ENCODE measurements at places on chromosomes 7 and 10.

DNA sequence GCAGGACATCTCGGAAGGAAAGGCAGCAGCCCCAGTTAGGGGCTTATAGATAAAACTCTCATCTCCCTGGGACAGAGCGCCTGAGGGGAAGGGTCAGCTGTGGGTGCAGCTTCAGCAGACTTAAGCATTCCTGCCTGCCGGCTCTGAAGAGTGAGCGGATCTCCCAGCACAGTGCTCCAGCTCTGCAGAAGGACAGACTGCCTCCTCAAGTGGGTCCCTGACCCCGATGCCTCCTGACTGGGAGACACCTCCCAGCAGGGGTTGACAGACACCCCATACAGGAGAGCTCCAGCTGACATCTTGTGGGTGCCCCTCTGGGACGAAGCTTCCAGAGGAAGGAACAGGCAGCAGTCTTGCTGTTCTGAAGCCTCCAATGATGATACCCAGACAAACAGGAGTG is 117.1 kb upstream of the POT1 start:
- no peak for DNase-seq

DNA sequence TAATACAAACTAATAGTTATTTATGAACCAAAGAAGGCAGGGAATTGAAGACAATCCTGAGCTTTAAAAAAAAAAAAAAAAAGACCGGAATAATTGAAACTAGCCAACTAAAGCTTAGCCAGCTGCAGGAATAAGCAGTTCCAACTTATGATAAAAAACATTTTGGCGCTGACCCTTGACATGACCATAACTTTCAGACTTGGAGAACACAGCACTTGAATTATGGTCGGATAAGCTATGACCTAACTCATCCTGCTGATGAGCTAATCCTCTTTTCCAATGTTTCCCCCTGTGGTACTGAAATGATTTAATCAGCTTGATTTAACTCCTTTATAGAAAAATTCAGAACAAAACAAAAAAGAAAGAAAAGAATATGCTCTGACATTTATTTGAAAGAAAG is 181.8 kb downstream of the DGKB start:
- DNase-seq, result no peak

DNA sequence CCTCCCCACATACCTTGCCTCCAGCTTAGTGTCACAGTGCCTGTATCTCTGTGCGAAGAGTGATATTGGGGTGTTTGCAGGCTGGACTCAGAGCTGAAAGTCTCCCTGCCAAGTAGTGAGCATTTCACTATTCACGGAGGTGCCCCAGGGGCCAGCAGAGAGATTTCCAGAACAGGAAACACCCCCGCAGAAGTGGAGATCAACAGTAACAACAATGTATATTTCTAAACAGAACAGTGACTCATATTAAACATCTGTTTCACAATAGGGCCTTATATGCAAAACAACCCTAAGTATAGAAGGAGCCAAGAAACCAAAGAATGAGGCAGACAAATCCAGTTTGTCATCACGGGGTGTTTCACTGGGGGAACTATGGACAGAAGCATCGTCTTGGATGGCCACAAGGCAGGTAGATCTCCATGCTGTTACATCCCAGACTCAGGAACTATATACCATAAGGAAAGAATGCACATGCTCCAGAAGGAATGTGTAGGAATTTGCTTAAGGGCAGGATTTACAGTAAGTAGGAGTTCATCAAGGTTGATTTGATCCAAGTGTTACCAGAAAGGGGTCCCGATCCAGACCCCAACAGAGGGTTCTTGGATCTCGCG is 29.3 kb upstream of the CCL24 start:
- peak; percentile 85 for DNase-seq

GRCh38 chr7:151144387-151144786 is 23.1 kb downstream of the GBX1 start:
- DNase-seq, result no peak

DNA sequence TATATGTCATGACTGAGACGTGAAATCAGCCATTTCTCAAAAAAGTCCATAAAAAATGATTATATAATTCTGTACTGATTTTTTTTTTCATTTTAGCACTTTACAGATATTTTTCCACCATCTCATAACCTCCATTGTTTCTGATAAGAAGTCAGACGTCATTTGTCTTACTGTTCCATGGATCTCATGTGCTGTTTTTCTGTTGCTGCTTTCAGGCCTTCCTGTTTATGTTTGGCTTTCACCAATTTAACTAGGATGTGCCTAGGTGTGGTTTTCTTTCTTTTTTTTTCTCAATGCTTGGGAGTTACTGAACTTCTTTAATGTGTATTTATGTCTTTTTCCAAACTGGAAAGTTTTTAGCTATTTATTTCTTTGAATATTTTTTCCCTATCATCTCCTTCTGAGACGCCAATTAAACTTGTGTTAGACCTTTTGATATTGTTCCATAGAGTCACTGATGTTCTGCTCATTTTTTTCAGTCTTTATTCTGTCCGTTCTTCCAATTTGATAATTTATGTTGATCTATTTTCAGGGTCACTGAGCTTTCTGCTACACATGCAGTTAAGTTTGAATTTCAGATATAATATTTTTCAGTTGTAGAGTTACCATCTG is 43.3 kb downstream of the TAF3 start:
- no peak for DNase-seq

GRCh38 chr7:125563964-125564529 is 634.4 kb upstream of the POT1 start:
- DNase-seq, result no peak

- no peak for DNase-seq
Observed at GRCh38 chr7:2826771-2827170, 17.3 kb downstream of the GNA12 start.

DNA sequence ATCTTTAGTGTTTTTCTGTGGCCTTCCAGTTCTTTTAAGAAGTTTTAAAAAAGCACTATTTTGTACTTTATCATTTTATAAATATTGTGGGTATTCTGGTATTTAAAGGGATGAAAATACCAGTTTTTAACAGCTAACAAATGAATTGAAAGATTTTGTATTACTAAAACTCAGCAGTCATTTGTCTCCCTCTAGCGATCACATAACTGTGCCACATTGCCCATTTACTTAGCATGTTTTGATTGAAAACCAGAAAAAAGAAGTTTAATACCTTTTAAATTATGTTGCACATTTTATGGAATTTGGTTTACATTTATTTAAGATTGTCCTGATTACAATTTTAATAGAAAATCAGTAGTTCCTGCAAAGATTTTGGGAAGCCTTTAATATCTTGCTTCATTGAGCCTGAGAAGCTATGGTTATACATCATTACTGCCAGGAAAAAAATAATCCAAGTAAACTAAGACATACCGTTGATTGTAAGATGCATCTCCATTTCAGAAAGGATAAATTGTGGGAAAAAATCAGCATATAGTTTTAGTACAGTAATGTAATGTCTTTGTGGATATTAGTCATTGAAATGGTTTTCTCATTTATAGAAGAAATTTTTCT is 34.9 kb downstream of the TAX1BP1 start:
- DNase-seq, result peak; percentile 36

DNA sequence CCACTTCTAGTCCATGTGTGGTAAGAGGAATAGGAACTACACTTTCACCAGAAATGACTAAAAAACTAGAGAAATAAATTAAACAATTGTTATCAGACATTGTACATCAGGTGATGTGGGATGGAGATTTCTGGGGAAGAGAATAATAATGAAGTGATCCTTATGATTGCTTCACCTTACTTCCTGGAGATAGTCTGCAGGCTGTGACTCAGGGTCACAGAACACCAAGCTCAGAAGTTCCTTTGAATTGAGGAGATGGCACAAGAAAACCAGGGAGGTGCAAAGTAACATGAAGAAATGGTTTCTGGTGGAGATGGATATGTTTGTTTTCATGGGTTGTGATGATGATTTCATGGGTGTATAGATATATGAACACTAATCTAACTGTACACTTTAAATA is 44.5 kb downstream of the ZWINT start:
- no peak for DNase-seq

DNA sequence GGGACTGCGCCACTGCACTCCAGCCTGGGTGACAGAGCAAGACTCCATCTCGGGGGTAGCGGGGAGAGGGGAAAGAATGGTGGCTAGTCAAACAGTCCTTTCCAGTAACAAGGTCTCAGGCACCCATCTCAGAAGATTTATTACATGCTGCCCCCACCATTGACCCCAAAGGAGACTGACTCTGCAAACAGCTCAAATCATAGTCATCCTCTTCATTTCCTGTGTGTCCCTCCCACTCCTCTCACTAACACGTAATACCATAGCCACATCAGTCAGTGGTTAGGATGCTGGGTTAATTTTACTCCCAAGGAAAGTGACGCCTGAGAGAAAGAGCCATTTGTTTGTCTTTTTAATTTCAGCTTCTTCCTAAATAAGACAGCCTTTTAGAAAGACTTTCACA is 56.6 kb upstream of the BET1 start:
- no peak for DNase-seq

DNA sequence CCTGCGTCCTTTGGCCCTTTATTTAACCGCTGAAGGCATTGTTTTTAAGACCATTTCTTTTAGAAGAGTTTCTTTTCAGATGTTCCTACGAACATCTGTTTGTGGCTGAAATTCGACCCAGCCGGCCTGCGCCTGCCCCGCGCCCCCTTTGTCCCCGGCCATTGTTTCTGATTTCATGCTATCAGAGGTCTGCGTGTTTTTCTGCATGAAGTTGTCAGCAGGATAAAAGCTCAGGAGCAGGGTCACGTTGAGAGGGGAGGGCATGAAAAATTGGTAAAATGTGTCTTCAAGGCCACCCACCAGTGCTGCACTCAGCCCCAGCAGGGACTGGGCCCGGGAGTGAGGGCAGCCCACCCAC is 43.1 kb downstream of the NKX6-2 start:
- no peak for DNase-seq

DNA sequence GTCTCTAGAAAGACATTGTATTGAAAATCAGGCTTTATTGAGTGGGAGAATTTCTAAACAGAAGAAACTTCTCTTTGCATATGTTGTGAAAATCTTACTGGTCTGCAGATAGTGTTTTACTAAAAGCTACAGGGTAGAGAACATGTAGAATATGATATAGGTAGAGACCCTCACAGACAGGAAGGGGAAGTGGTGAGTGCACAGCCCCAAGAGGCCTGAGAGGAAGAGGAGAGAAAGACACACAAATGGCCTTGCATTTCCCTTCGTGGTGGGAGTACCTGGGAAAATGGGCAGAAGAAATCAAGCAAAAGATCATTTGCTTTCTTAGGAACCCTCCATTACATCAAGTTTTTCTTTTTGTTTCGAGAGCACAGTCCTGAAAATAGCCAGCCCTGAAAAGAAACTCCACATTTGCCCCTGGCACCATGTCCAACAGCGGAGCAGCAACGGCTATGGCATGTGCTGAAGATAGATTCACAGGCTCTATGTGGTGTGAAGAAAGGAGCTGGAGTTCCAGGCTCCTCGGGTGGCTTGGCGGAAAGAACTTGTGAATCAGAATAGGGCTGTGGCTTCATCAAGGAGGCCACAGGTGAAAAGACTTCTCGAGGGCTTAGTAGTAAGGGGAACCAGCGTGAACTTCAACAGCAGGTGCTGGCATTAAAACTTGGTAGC is 143.5 kb downstream of the CALCR start:
- DNase-seq, result no peak

GRCh38 chr10:78203915-78204818 is 170.5 kb downstream of the RPS24 start:
- peak; percentile 32 for DNase-seq

GRCh38 chr7:140989068-140989467 is 25.7 kb downstream of the MRPS33 start:
- DNase-seq, result no peak

DNA sequence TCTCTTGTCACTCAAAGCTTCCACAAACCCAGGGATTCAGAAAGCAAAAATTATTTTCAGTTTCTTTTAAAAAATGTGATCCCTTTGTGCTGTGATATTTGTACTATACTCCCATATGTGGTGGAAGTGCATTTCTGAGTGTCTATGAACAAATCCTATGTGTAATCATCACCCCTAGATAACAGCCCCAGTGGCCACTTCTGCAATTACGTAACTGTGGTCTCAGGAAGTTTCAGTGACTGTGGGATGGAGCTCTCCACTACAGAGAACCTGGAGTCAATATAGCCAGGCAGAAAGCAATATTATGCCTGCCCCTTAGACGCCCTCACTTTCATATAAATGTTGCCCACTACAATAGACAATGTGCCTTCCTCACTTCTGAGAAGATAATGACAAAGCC is 1101.7 kb upstream of the GHITM start:
- DNase-seq, result no peak

DNA sequence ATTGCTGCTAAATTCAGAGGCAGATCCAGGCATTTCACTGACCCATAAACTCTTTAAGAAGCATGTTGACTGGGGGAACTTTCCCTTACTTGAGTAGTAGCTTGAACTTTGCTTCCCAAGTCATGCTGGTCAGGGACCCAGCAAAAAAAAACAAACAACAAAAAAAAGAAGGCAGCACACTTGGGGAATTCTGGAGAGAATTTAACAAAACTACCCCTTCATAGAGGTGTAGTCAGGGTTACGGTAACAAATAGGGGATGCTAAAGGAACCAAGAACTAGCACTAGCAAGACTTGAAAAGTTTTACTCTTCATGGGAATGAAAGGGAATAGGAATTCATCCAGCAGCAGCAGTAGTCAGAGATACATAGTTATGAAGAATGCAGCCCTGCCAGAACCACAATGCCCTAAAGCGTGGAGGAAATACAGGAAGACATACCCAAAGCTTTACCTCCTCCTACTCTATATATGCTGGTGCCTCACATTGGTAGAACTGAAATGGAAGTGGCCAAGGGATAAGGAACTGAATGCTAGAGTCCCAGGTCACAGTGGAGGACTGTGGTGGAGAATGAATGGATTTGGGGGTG is 67.3 kb downstream of the PHYHIPL start:
- DNase-seq, result peak; percentile 14

GRCh38 chr7:68180761-68181160 is 1184.1 kb downstream of the TYW1 start:
- no peak for DNase-seq

DNA sequence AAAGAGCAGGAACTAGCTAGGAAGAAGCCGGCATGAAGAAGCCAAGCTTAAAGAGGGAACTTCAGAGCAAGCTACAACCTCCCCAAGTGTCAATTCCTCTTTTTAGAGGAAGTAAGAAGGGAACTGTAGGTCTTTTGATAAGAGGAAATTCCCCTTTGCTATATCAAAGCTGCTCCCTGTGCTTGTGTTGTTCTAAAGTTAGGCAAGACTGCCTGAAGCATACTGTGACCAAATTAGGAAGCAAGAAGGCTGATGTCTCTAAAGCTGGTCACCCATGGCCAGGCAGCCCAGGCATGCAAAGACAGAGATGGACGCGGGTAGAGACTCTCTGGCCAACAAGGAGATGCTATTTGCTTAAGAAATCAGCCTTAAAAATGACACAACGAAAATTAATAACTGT is 87.9 kb downstream of the RNF216 start:
- no peak for DNase-seq

GRCh38 chr10:103451091-103451813 is 918 bp downstream of the CALHM2 start:
- DNase-seq, result peak; percentile 46

DNA sequence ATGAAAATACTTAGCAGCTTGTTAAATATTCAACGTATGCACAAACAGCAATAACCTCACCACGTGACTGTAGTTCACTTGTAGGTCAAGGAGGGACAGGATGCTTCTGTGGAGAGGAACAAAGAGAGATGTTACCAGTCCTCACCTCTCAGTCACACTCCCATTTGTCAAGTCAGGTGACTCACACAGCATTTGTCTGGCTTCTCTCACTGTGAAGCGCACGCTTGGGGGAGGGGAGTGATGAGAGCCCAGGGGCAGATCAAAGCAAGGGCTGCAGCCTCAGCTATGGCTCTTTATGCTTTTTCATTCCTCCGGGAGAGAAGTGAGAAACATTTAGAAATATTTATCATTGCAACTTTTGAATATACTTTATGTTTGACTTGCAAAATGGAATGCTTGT is 2.9 kb upstream of the RBM20 start:
- DNase-seq, result peak; percentile 30

- DNase-seq, result no peak
Observed at GRCh38 chr7:82760831-82761230, 317.3 kb upstream of the CACNA2D1 start.

Measured in A673 (cell line).